NCI-H1930 (cell line): ENCODE measurements at places on chromosomes 7 and 10.

- no peak for DNase-seq
Observed at GRCh38 chr7:66054063-66054462, 21.6 kb upstream of the ASL start.

DNA sequence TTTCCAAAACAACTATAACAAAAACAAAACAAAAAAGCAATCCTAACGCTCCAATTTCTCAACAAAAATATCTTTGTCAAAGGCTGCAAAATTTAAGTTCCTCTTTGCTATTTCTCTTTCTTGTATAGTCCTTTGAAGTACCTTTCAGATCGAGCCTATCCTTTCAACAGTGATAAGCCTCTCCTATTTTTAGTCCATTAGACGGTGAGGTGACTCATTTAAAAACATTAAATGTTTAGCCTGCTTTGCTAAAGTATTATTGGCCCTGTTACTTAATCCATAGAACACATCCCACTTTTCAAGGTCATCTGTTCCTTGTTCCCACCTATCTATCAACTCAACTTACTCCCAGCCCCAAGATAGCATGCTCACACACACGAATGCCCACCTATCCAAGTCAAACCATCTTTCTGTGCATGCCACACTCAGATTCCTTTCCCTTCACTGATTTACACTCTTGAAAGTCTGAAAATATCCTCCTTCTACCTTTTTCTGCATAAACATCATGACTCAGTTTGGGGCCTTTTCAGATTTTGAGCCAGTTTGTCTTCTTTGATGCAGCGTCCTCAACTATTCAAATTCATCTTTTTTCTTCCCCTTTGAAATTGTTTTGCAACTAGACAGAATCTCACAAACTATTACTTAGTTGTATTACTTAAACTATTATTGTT lies 224.9 kb upstream of the TMEM229A start:
- DNase-seq, result no peak

GRCh38 chr7:134429481-134429880 lies 29.4 kb downstream of the AKR1B1 start:
- no peak for DNase-seq

DNA sequence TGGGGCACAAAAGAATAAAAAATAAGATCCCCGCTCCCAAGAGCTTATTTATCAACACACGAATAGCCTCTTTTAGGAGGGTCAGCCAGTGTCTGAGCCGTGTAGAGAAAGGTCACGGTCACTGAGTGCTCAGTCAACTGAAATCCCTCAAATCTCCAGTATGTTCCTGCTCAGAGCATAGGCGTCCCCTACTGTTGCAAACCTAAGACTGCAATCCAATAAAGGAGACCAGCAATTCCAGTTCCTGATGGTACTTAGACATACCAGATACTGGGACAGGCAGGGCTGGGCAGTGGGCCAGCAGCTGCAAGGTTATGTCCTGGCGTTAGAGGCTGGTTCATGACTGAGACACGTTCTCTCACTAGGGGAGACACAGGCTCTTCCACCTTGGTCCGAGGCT lies 93.6 kb downstream of the CACNB2 start:
- DNase-seq, result no peak

- no peak for DNase-seq
Observed at GRCh38 chr10:79608505-79609375, 2.0 kb upstream of the SFTPA1 start.

- DNase-seq, result no peak
Observed at GRCh38 chr7:55272328-55272727, 92.8 kb upstream of the LANCL2 start.

GRCh38 chr7:50552921-50553320 lies 12.3 kb downstream of the DDC start:
- DNase-seq, result no peak

DNA sequence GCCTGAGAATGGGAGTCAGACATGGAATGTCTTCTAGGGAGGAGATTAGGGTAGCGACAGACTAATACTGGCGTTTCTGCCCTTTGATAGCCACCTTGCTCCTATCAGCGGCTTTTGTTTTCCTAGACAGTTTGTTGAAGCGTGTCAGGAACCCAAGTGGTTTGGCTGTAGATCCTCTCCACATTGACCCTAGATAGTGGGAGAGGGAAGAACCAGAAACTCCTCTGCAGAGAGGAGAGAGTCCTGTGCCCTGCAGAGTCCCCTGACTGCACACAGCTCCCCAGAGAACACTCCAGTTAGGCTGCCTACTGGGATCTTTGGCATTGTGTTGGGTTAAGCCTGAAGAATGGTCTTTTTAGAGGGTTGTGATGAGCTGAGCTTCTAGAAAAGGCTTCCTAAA lies 2.4 kb downstream of the MEPCE start:
- no peak for DNase-seq

DNA sequence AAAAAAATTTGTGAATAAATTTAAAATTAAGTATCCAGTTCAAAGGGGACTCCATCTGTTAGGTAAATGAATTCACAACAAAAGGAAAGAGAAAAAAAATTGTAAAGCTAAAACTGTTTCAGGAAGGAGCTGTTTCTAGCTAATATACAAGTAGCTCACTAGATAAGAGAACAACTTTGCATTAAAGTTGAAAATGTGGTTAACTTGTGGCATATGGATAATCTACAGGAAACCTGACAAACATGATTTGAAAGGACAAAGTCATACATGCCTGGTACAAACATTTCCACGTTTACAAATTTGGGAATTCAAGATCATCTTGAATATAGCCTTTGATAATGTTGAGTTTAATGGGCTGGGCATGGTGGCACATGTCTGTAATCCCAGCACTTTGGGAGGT lies 8.9 kb downstream of the NT5C3A start:
- DNase-seq, result no peak

DNA sequence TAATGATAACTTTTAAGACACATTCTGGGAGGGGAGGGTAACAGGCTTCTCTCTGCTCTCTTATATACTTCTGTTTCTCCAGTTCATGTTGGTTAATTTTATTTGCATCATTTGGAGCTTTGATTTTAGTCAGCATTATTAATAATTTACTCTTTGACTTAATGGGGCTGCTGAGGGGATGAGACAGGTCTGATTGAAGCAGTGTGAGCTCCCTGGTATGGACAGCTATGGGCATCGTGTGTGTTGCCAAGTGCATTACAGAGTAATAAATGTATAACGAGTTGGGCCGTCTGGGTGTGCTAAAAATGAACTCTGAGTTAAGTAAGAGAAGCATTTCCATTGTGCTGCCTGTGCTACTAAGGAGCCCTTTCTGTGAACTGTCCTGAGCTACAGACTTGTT lies 31.7 kb upstream of the IKZF1 start:
- no peak for DNase-seq

DNA sequence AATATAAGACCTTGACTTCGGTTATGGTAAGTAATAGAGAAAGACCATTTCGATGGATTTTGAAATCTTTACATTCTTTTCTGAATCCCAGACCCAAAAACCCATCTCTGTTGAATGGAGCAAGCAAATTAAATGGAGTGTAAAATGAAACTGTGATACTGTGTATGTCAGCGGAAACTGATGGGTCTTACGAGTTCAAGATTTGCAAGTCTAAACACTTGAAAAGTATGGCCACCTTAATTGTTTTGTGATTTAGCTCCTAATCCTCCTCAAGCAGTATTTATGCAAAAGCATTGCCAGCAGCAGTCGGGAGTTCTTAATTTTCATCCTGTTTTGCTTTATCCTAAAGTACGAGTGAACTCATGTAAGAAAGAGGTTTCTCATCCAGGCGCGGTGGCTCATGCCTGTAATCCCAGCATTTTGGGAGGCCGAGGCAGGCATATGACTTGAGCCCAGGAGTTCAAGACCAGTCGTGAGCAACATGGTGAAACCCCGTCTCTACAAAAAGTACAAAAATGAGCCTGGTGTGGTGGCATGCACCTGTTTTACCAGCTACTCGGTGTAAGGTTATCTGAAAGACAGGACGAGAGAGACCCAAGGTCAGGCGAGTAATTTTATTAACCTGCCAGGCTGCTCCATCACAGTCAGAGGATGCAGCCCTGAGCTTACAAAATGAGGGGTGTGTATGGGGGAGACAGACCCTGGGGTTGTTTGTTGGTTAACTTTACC lies 5.8 kb upstream of the DHTKD1 start:
- no peak for DNase-seq

DNA sequence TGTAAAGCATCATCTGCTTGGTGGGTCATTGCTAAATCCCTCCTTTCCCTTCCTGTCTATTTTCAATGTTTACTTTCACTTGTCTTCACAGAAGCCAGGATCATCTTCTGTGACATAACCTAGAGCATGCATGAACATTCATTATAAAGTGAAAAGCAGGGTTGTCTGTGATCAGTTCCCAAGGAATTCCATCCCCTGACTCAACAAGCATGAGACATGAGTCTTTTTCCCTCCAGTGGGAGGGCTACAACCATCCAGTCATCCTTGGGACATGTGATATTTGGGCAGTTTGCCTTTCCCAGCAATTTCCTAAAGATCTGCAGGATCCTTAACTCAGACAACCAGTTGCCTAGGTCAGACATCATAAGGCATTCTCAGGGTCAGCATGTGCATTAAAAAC lies 166.3 kb upstream of the TMEM196 start:
- DNase-seq, result no peak

- no peak for DNase-seq
Observed at GRCh38 chr10:126857178-126857806, 47.9 kb upstream of the DOCK1 start.

DNA sequence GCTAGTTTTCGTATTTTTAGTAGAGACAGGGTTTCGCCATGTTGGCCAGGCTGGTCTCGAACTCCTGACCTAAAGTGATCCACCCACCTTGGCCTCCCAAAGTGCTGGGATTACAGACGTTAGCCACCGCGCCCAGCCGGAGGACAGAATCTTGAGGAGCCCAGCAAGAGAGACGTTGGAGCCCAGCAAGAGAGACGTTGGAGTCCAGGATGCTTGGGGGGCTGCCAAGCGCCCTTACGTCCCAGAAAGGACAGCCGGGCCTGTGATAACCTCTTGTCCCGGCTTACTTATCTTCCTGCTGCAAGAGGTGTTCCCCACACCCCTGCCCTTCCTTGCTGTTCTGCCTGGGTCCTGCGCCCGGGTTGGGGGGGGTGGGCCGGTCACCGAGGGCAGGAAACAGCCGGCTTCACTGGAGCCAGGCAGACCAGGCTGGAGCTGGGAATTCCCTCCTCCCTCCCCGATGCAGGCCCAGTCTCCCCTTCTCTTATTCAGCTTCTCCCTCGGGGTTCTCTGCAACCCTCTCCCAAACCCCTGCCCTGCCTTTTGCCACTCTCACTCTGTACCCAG lies 1.9 kb upstream of the EPHB4 start:
- DNase-seq, result no peak

DNA sequence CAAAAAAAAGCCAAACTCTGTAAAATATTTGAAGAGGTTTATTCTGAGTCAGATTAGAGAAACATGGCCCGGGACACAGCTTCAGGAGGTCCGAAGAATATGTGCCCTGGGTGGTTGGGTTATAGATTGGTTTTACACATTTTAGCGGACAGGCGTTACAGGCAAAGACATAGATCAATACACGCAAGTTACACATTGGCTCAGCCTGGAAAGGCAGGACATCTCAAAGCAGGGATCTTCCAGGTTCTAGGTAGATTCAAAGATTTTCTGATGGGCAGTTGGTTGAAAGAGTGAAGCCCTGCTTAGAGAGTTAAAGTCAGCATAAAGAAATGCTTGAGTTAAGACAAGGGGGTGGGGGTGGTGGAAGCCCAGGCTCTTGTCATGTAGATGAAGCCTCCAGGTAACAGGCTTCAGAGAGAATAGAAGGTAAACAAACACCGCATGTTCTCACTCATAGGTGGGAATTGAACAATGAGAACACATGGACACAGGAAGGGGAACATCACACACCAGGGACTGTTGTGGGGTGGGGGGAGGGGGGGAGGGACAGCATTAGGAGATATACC lies 464.3 kb upstream of the ADARB2 start:
- DNase-seq, result no peak

GRCh38 chr7:7768977-7769709 lies 50.7 kb upstream of the RPA3 start:
- DNase-seq, result no peak

DNA sequence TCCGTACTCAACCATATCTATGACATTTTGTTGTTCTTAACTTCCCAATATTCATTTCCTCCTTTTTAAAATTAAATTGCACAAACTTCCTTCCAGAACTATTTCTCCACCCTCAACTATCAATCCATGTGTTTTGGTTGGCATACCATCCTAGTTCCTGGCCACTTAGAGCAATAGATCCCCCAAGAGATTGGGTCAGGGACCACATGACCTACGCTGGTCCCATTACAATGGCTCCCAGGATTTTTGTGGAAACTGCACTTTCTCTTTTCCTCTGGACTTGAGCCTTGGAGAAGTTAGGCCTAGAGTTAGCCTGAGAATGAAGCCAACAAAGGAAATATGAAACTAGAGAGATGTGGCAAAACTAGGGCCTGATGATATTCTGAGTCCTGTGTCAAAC lies 55.7 kb upstream of the CASD1 start:
- no peak for DNase-seq

DNA sequence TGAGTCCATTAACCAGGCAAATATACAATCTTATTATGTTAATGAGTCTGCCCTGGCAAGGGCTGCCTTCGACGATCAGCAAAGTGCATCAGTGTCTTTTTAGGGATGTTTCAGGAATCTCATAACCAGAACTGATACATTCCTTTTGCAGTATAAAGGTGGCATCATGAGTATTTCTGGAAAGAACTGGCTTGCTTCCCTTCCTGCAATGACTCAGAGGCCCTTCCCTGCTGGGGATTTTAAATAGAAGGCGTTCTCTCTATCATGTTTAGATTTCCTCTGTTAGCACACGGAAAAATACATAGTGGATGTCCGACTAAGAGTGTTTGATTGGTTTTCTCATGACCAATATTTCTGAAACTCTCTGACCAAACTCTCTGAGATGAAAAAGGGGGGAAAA lies 1.8 kb downstream of the NPS start:
- DNase-seq, result no peak

GRCh38 chr10:31644931-31645633 lies 283.5 kb downstream of the ARHGAP12 start:
- DNase-seq, result no peak

GRCh38 chr10:74825371-74826141 lies 844 bp upstream of the KAT6B start:
- DNase-seq, result peak; percentile 28

DNA sequence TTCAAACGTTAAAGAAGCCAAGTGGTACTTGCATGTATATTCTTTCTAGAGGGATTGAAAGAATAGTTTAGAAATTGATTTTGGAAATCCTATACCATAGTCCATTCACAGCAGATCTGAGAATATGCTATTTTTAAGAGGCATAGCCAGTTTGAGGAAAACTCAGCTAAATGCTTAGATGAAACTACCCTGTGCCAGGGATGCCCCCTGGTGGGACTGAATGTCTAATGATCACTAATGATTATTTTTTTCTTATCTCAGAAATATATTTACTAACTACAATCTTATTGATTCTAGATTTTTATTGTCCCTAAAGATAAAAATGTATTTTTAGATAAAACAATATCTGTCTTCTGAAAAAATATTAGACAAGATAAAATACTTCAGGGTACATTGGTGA lies 844.9 kb upstream of the PHF14 start:
- no peak for DNase-seq
